Fibroblast of skin of left quadriceps (primary cell): ENCODE measurements at places on chromosomes 13 and 19.

- no peak for DNase-seq
Observed at GRCh38 chr19:33194886-33195644, 935 bp downstream of the LRP3 start.

- DNase-seq: no peak
Observed at GRCh38 chr13:93259527-93260080, 33.0 kb downstream of the GPC6 start.

- no peak for DNase-seq
Observed at GRCh38 chr19:22331521-22331920, 45.3 kb downstream of the ZNF729 start.

- no peak for DNase-seq
Observed at GRCh38 chr19:49954933-49955332, 6.0 kb downstream of the SIGLEC11 start.
